ENCODE measurements at places on chromosomes 3 and 15.

DNA sequence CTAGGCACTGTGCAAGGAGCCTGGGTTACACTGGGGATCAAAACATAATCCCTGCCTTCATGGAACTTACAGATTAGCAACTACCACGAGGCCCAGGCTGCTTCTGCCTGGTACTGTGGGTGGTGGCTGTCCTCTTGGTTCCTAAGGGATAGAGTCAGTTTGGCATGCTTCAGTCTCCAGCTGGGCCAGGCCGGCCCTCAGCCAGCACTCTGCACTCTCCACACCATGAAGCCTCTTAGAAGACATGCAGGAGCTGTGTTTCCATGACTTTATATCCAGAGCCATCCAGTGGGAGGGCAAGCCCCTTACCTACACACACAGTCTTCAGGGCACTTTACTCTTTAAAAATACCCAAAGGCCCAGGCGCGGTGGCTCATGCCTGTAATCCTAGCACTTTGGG, 54.4 kb downstream of the ATP1B3 start:
- no peak for DNase-seq

- DNase-seq, result no peak
These were observed 13.2 kb upstream of the LMCD1 start for GRCh38 chr3:8488411-8488810.

DNA sequence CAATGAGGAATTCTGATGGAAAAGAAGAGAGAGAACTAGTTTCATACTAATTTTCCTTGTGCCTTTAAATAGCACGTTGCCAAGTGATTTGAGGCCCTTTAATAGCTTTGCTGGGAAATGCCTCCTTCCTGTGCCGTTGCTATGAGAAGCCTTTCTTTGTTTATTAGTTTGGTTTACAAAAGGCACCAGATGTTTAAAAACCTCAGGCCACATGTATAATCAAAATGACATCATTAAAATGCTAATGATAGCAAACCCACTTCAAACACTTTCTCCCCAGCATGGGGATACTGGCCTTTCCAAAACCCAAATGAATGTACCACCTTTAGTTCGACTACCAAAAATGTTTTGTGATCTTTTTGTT, 50.0 kb upstream of the TBC1D23 start:
- no peak for DNase-seq

- no peak for DNase-seq
These were observed 321.3 kb downstream of the CACNA2D3 start for GRCh38 chr3:54443561-54444161.

DNA sequence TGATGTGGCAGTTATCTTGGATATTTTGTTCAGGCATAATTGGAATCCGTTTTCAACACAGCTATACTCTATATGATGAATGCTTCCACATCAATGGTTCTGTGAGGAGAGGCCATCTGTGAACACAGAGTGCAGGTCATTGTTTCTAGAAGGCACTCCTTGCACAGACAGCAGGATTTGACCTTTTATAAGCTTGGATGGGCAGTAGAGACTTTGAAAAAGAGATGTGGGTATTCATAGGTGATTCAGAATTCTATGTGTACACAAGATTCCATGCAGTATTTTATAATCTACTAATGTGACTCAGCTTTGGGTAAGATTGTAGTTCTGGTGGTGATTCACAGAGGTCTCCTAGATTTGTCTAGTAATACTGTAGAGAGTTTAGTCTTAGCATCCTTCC, 12.5 kb downstream of the ARPP21 start:
- no peak for DNase-seq

DNA sequence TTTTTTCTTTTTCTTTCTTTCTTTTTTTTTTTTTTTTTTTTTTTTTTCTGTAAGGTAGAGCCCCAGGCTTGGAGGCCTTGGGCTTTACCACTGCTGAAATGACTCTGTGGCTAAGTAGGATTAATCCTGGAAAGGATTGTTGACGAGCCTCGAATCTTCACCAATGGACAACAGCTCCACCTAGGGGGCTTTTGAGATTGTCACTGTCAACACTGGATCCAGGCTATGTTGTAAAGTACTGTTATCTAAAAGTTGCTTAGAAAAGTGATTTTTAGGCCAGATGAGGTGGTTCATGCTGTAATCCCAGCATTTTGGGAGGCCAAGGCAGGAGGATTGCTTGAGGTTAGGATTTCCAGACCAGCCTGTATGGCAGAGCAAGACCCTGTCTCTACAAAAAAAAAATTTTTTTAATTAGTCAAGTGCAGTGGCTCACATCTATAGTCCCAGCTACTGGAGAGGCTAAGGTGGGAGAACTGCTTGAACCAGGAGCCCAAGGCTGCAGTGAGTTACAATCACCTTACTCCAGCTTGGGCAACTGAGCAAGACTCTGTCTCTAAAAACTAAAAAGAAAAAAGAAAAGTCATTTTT, 41.6 kb downstream of the KLHL18 start:
- DNase-seq, result peak; percentile 43

- no peak for DNase-seq
These were observed 183.5 kb upstream of the PRICKLE2 start for GRCh38 chr3:64408770-64409169.

DNA sequence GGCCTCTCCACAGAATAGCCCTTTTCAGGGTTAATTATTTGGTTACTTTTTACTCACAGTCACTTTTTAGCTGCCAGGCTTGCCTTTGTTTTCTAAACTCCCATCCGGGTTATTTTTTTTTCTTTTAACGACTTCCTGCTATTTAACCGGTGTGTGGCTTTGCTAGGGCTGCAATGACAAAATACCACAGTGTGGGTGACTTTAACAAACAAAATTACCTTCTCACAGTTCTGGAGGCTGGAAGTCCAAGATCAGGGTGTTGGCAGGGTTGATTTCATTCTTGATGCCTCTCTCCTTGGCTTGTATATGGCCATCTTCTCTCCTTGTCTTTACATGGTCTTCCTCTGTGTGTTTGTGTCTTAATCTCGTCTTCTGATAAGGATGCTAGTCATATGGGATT, 91.5 kb downstream of the IL1RAP start:
- DNase-seq, result no peak

DNA sequence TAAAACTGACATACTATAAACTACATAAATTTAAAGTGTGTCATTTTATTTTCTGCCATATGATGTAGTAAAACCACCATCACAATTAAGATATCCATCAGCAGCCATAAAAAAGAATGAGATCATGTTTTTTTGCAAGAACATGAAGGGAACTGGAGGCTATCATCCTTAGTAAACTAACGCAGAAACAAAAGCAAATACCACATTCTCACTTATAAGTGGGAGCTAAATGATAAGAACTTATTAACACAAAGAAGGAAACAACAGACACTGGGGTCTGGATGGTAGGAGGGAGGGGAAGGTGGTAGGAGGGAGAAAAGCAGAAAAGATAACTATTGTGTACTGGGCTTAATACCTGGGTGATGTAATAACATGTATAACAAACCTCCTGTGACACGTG, 24.6 kb downstream of the CCDC14 start:
- no peak for DNase-seq

- DNase-seq, result no peak
These were observed 241.4 kb downstream of the ISL2 start for GRCh38 chr15:76577879-76578512.

Measured in CD4-positive, alpha-beta T cell treated with Interleukin-15 for 1 hour (primary cell).